SK-N-DZ (cell line): ENCODE measurements at places on chromosomes 6 and 20.
A peak's percentile ranks its signal among the peaks of the same experiment; 100 is the strongest.

GRCh38 chr20:53645582-53645897 lies 51.9 kb upstream of the ZNF217 start:
- DNase-seq: no peak

- peak; percentile 14 for DNase-seq
Measured at GRCh38 chr6:116280161-116280932, 617 bp upstream of the TSPYL1 start.

GRCh38 chr6:130958468-130958867 lies 104.6 kb downstream of the EPB41L2 start:
- DNase-seq: no peak

DNA sequence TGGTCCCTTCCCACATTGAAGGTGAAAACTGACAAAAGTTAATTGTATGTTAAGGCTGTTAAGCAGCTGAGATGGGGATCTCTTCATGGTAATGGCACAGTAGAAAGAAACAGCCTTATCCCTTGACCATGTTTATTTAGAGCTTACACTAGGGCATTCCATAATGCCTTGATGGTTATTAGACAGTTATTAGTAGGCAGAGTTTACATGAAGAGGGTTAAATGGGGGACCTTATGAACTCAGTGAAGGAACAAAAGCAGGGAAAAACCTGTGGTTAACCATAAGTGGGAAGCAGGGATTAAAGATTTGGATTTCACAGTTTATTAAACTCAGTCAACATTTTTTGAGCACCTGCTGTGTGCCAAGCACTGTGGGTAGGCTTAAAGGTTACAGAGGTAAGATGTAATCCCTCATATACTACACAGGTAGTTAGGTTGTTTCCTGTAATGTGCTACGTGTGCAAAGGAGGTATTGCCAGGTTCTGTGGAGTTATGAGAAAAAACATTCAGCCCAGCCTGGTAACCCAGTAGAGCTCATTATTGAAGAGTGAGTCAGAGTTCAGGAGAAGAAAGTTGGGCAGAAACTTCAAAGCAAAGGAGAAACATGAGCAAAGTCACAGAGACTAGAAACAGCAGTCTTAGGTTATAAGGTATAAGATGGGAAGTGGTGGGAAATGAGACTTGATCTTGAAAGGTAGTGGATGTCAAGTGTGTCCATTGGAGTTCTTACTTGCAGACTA lies 32.3 kb upstream of the GNRH2 start:
- no peak for DNase-seq

- no peak for DNase-seq
Measured at GRCh38 chr6:150940941-150941340, 75.4 kb downstream of the MTHFD1L start.

DNA sequence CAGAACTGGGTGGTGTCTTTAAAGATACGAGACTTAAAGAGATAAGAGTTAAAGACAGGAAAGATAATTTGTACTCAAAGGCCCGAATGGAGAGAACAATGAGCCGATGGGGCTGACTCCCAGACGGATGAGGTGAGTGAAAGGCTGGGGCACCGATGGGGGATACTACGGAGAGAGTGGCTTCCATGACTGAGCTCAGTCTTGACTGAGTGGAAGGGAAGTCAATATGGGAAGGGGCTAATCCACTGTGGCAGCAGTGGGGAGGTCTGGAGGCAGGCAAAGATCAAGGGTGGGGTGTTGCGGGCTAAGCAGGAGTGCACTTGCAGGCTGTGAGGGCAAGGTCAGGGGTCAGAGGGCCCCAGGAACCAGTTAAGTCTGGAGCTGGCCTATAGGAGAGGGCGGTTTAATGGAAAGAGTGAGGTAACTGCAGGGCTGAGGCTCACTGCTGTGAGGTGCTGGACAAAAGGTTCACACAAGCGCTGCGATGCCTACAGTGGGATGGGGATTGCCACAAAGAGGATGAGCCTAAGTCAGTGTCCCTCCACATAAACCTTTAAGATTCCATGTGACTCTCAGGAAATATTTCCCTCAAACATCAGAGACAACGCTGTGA lies 42.1 kb downstream of the FAXC start:
- no peak for DNase-seq

GRCh38 chr6:63685446-63686379 lies 50.1 kb downstream of the PHF3 start:
- no peak for DNase-seq

GRCh38 chr20:49765846-49766541 lies 46.6 kb upstream of the SLC9A8 start:
- no peak for DNase-seq

DNA sequence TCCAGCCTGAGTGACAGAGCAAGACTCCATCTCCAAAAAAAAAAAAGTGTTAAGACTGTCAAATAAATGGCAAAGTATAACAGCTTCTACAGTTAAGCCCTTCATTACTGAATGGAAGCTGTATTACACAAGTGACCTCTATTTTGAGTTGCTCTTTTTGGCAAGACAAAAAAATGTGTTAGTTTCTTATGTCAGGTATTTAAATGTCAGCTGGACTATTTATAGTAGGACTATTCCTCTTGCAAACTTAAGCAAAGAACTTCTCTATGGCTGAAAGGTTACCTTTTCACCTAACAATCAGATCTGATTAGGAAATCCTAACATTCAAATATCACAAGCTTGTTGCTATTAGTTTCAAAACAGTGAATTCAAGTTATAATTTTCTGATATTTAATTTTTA lies 12.4 kb downstream of the UBE2V1 start:
- DNase-seq: no peak

GRCh38 chr6:6243846-6244245 lies 76.6 kb downstream of the F13A1 start:
- DNase-seq: no peak
